H1 (cell line): ENCODE measurements at places on chromosomes 2 and 18. TPM values are rescaled to one million over a fixed set of nuclear protein-coding genes. Genes with fewer than 3 reads are reported as not detected.

- DNase-seq, result no peak
These were observed 184.2 kb upstream of the HDAC4 start for GRCh38 chr2:239584986-239585385.

GRCh38 chr2:235405612-235406361 lies 88.1 kb upstream of the AGAP1 start:
- DNase-seq, result no peak

- no peak for DNase-seq
These were observed 10.1 kb downstream of the HJURP start for GRCh38 chr2:233844064-233844807.

DNA sequence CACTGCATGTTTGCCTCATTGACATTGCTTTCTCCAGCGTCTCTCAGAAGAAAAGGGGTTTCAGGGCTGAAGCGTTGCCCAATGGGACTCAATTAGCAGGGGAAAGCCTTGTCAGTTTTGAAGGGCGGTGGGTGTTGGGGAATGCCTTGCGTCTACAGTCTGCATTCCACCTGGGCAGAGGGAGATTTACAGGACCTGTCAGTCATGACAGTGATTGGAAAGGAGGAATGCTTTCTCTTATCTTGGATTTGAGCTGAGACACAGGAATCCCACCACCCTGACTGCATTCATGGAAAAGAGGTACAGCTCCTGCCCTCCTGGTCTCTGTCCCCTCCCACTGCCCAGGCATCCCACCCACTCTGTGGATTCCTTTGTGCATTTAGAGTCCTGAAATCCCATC lies 123.9 kb downstream of the ACKR3 start:
- DNase-seq, result no peak

DNA sequence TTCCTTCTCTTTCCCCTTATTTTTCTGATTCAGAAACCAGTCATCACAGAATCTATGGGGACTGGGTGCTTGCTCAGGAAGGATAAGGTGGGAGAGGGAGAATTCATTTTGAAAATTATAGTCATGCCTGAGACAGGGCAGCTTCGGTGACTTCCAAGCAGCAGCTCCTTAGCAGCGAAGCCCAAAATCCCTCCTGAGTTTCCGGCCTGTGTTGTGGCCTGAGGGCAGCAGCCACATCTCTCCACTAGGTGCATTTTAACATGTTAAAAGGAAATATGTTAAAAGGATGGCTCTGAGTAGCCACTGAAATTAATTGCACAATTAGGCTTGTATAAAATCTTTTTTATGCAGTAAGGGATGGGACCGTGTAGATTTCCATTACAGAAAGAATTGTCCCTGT lies 207.0 kb upstream of the RAB12 start:
- no peak for DNase-seq

GRCh38 chr2:177889818-177890460 lies 182.6 kb downstream of the PDE11A start:
- DNase-seq, result no peak

DNA sequence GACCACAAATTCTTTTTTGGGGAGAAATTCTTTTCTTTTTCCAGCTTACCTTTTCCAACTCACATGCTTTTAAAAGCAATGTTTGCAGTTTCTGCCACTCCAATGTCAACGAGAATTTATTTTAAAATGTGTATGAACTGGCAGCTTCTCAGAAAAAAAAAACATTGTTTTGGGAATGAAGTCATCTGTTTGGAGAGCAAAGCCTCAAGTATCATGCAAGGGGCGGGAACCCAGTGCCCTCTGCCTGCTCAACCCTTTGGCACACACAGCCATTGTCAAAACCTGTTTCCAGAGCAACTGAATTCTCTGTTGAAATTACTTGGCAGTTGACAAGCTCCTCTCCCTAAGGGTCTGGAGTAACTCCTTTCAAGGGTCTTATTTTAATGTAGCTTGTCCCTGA lies 128.5 kb downstream of the QPCT start:
- DNase-seq, result no peak

GRCh38 chr2:196968516-196968915 lies 42.0 kb upstream of the PGAP1 start:
- DNase-seq, result no peak

DNA sequence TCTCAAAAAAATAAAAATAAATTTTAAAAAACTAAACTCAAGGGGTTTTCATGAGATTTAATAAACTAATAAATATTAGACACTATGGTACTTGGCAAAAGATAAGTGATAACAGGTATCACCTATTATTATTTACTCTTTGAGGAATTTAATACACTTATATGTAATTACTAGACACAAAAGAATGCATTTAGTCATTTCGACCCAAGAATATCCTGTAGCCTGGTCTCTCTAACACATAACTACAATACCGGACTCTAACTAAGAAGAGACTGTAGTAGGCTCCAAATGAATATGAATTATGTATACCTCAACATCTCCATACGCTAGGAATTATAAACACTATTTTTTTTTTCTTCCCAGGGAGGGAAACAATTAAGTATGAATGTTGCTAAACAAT lies 850.7 kb downstream of the CPS1 start:
- DNase-seq, result no peak

DNA sequence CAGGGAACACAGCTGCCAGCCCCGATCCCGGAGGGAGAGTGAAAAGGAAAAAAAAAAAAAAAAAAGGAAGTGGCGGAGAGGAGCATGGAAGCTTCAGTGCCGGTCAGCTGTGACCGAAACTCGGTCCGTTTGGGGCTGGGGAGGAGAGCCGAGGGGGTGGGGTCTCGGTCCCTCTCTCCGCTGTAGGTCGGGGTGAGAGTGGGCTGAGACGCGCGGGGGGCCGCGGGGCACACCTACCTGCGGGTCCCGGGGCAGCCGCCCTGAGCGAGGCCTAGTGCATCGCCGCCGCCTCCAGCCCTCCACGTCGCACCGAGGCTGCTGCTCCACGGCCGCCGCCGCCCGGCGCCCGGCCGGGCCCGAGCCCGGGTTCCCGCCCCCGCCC lies 536 bp downstream of the VPS54 start:
- no peak for DNase-seq

DNA sequence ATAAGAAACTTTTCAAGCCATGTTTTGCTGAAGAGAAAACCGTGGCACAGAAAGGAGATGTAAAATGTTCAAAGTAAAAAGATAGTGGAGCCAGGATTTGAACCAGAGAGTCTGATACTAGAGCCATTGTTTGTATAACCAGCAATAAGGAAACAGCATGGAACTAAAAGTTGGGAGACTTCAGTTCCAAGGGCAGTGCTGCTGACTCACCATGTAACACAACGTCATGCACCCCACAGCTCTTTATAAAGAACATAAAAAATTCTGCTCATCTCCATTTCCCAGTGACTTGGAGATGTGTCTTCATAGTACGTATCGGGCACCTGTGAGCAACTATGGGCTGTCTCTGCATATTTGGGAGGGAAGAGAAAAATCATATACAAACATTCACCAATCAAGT lies 353.0 kb upstream of the PIK3C3 start:
- DNase-seq, result no peak

DNA sequence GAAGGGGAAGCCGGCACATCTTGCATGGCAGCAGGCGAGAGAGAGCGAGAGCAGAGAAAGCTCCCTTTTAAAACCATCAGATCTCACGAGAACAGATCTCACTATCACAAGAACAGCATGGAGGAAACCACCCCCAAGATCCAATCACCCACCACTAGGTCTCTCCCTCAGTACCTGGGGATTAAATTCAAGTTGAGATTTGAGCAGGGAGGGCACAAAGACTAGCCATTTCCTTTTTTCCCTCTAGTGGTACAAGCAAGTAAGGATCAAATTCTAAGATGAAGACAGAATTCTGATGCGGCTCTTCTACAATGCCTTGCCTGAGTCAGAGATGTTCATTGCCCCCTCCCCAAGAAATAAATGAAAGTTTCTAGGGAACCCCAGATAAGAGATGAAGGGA lies 45.6 kb upstream of the ANKRD44 start:
- DNase-seq, result no peak

The GAL3ST2 gene
- total RNA-seq, result not detected in 2 replicates

The CFAP65 gene
- 0.13 and 0.19 TPM in 2 replicates for total RNA-seq

The TEX44 gene
- total RNA-seq, result not detected in 2 replicates

The GATA6 gene
- 0.09 and 0.25 TPM in 2 replicates for total RNA-seq

The SLC4A5 gene
- total RNA-seq, result 0.52 and 0.86 TPM in 2 replicates
